ENCODE measurements at places on chromosomes 2 and 18.

DNA sequence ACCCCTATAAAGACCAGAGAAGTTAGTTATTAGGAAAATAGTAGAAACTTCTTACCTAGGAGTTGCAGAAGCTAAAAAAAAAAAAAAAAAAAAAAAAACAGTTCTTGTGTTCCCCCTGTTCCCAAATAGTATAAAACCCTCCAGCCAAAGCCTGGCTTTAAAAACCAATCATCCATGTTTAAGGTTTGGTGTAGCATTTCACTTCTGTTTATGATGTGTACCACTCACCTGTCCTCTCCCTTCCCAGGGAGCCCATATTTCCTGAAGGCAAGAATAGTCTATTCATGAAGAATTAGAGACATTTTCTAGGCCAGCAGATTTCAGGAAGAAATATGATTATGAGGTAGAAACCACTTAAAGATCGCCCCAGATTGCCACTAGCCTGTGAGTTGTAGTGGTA is 273.6 kb downstream of the SETBP1 start:
- no peak for DNase-seq

DNA sequence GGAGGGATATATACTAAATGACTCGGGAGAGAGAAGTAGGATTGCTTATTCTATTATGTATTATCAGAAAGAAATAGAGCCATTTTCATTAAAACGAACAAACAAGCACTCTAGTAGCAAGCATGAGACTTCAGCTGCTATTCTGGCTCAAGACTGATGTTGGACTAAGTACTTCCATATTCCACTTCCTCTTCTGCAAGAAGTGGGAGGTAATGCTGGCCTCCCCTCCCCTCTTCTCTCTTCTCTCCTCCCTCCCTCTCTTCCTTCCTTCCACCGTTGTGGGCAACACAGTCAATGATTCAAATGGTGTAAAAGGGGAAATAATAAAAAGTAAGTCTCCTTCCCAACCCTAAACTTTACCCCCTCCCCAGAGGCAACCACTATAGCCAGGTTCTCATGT is 62.6 kb downstream of the EMX1 start:
- no peak for DNase-seq

DNA sequence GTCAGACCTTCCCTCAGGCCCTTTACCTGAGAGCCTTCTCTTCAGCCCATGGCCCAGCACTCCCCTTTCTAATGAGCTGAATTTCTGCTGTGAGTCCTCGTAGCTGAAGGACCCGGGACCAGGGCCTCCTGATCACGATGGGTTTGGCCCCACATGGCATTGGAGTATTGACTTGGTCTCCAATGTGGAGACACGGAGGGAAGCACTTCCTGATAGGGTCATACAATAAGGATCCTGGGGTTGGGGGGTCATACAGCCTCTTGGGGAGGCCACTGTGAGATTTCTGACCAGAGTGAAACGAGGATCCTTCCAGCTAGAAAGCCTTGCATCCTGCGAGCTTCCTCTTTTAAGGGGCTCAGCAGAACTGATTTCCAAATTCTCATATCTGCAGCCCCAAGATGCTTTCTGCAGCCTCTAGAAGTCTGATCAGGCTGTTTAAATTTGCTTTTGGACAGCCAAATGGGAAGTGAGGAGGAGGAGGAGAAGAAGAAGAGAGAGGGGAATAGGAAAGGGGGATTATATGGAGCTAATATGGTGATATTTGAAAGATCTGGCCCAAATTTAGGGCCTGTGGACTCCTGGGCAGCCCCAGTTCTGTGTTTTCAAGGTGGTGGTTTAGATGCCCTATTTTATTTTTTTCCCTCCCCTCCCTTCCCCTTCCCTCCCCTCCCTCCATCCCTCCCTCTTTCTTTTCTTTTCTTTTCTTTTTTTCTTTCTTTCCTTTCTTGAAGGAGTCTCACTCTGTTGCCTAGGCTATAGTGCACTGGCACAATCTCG is 38.9 kb downstream of the RHOB start:
- no peak for DNase-seq

DNA sequence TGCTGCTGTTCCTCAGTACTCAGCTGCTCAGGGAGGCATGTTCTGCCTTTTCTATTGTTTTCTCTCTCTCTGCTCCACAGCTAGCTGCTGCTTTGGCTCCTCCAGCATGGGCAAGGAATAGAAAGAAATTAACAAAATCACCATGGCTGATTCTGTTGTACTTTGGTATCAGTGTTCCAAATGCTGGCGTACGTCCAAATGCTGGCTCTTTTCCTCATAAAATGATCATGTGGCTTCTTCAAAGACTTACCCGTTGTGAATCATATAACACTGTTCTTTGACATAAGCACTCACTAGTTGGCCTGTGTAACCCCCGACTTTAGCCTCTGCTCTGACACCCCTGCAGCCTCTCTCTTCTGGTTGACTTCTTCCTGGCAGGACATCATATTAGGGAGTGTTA is 547.6 kb downstream of the CPS1 start:
- DNase-seq, result no peak

DNA sequence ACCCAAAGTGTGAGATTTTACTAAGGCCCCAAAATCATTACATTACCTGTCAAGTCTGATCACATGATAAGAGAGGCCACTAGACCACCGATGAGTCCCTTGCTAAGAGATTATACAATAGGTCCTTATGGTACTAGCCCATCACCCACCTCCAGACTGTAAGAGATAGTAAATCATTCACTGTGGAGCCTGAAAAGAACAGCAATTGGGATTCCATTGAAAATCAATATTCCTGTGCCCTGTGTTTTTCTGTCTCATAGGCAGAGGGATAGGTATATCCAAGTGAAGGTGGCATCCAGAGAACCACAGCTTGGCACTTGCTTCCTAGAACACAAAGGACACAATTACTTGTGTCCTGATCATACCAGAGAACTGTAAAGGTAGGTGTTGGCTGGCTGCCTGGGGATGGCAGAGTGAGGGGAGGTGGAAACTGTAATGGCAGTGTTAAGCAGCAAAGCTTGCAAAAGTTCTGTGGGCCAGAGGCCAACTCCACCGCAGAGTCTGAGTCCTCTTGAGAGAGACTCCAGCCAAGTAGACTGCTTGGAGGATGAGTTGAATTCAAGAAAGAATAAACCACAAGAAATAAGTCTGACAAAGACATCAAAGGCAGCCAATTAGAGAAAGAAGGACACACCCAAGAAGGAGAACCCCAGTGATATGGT is 102.0 kb upstream of the PIEZO2 start:
- no peak for DNase-seq

GRCh38 chr2:239443666-239444567 is 43.1 kb upstream of the HDAC4 start:
- no peak for DNase-seq

DNA sequence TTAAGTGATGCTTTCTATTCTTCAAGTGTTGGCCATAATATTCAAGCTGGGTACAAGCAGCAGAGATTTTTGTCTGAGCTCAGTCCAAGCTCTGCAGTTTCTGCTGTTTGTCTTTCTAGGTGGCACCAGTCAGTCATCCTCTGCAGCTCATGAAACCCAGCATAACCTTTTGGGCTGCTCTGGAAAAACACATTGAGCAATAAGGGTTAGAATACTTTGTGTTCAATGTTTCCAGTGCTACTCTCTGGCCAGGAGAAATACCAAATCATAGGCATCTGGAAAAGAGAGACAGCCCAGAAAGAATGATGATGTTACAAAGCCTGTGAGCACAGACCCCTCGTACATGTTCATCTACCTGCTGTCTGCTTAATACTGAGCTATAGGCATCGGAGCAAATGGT is 19.5 kb upstream of the WIPF1 start:
- DNase-seq, result no peak

- DNase-seq, result no peak
These were observed 567.2 kb downstream of the TMX3 start for GRCh38 chr18:68147728-68148127.

GRCh38 chr18:58105888-58106260 is 61.8 kb downstream of the NEDD4L start:
- no peak for DNase-seq

DNA sequence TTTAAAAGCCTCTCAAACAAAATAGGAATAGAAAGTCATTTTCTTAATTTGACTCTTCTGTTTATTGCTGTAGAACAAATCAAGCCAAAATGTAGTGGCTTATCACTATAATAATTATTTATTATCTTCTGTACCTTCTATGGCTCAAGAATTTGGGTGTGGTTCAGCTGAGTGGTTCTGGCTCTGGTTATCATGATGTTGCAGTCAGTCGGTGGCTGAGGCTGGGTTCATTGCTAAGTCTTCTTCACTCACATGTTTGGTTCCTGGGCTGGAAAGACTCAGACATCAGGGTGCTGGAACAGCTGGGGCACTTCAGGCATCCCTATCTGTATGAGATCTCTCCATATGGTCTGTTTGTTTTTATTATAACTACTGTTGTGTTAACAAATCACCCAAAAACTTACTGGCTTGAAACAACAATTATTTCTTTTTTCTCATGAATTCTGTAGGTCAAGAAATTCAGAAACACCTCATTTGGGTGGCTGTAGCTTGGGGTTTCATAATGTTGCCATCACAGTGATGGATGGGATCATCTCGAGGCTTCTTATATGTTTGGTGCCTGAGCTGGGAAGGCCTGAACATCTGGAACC is 242.6 kb upstream of the FBXO11 start:
- no peak for DNase-seq

DNA sequence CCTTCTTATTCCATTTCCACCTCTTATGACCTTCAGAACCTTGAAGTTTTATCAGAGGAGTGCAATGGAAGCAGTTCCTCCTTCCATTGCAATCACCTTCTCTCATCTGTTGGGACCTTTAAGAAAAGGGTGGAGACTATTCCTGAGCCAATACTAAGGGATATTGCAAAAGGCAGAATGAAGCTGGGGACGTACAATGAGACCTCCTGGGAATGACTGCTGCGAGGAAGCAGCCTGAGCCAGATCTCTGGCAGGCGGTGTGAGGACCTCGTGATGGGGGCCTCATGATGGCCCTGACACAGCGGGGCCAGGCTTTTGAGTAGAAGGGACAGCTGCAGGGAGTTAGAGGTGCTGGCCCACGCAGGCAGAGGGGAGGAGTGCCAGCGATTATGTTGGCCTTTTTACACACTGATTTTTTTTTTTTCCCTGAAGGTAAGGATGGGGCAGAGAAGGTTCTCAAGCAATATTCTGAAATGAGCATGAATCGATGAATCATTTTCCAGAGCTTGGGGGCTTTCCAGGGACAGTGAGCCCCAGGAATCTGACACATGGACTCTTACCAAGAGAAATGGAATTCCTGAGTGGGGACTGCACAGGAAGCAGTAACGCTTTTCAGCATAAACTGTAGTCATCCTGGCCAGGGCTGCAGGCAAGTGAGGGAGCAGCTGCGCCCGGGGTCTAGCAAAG is 40.0 kb upstream of the LAPTM4A start:
- DNase-seq, result no peak

GRCh38 chr2:227363756-227364155 is 15.3 kb downstream of the TM4SF20 start:
- no peak for DNase-seq

DNA sequence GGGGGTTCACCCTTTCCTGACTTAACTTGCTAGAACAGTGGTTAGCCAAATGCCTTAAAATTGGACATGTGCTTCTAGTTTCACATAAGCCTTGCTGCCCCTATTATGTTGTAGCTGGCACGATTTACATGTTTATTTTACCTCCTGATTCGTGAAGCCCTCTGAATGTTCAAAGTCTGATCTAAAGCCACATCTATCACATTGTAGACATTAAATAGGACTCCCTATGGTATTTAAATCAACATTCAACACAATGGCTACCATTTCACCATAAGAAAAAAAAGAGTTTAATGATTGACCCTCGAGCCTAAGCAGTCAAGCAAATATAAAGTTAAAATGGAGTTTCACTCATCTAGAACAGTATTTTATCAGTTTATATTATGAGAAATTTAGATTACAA is 151.5 kb downstream of the GULP1 start:
- DNase-seq, result no peak
